ENCODE measurements at places on chromosomes 13 and 19.

GRCh38 chr13:79485014-79485811, 4.3 kb downstream of the NDFIP2 start:
- no peak for DNase-seq

DNA sequence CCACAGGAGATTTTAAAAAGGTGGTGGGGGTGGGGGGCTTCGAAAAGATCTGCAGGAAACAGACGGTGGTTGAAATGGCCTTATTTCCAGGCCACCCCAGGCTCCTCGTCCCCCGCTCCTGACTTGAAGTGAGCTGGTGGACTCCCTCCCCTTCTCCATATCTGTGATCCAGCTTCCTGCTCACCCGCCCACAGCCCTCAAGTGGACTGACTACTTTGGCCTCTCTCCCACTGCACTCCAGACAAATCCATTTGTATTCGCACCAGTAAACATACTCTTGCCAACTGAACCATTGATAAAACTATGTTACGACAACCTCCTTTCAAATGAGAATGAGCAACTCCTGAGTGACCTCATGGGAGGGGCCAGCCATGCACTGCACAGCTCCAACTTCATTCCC, 259.5 kb downstream of the COL4A1 start:
- peak; percentile 87 for DNase-seq

DNA sequence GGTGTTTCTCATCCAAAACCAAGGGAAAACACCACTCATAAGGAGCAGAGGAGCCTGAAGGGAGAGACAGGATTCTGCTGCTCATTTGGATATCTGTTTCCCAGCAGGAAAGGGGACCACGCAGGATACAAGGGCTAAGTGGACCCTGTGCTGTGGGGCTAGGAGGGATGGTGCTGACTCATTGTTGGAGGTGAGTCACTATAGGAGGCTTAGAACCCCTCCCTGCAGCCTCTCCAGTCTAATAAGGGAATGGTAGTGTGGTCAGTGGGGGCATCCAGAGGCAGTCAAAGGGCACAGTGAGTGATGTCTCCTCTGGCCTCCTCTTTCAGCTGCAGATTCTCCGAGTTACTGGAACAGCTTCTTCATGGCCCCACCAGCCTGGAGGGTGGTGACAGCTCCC, 442.3 kb downstream of the TUBA3C start:
- DNase-seq, result no peak

DNA sequence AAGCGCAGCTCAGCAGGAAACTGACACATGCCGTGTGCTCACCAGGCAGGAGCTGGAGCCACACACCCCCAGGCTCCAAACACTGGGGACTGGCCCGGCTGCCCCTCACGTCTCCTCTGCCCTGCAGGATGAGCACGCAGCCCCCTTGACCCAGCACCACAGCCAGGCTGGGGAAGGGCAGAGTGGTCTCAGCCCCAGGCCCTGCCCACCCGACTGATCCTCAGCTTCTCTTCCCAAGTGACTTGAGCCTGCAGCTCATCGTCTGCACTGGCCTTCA, 20.3 kb downstream of the GRTP1 start:
- DNase-seq, result no peak

DNA sequence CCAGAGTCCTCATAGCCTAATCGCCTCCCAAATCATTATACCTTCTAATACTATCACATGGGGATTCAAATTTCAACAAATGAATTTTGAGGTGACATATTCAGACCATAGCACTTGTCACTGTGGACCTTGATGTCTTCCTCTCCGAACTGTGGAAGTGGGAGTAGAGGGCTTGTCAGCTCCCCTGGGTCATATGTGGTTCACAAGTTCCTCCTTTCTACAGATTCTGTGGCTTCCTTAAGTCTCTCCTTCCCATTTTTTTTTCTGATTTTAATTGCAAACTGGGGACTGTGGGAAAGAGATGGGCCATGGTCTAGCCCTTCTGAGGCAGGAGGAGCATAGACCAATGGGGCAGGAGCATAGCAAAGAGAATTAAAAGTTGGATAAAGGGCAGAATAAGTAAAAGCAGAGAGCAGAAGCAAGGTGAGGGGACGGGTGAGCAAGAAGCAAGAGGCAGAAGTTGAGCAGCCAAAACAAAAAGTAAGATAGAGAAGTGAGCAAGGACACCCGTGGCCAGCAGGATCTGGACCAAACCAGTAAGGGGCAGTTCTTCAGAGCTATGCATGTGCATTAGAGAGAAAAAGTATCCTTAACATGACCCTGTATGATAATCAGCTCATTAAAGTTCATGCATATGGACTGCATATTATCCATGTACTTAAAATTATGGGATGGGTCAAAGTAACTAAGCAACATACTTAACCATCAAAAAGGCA, 2.6 kb upstream of the SIGLEC7 start:
- no peak for DNase-seq

DNA sequence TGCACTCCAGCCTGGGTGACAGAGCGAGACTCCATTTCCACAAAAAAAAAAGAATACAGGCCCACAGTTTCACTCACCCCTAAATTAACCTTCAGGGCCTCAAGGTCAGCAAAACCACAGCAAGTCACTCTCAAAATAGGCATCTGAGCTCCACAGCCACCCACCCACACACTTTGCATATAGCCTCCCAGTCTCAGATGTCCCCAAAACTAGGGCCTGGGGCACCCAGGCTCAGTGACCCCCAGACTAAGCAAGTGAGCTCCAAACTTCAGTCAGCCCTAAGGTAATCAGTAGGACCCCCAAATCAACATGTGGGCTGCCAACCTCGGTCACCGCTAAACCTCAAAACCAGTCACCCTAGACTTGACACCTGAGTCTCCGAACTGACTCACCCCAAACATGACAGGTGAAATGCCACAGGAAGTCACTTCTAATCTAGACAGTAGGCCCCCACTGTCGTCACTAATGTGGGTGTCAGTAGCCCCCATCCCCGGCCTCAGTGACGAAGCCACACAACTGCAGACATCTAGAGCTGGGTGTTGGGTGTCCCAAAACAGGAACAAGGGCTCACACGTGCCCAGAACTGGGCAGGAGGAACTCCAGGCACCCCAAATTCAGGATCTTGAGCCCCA, 13.9 kb downstream of the RABAC1 start:
- no peak for DNase-seq

DNA sequence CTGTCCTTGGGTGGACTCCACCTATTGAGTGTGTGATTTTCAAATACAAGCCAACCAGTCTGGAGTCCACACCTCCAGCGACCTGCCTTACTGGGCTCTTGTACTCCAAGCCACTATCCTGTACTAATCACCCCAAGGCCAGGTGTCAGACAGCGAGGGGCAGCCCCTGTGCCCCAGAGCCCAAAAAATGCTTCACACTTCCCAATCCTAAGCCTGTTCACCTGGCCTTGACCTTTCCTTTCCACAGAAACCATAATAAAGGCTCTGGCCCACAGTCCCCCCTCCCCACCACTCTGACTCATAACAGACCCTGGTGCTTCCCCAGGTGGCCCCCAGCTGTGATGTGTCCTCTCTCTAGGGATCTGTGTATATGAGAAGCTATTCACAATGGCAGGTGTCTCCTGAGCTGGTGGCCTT, 3.9 kb downstream of the CD209 start:
- no peak for DNase-seq

DNA sequence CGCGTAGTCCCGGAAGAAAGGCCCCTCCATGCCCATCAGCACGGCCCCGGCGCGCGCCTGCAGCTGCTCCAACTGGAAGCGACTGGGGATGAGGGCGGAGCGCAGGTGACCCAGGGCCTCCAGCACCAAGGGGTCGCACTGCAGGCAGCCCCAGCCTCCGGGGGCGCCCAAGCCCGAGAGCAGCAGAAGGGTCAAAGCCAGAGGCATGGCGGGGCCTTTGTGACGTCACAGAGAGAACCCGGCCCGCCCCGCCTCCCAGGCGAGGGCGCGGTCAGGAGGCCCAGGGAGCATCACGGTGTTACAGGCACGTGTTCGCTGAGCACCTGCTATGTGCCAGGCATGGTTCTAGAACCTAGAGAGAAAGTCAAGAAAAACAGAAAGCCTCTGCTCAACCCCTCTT, at the start of gene IZUMO2:
IZUMO2 (minus strand) TSS at position 294 of the 400 bp plus-strand sequence; CDS start at position 207, 87 bp downstream.
- DNase-seq, result no peak

- DNase-seq, result no peak
Observed at GRCh38 chr19:12670159-12670928, 3.7 kb downstream of the WDR83 start.

GRCh38 chr13:105625691-105626090, 909.8 kb downstream of the EFNB2 start:
- no peak for DNase-seq

DNA sequence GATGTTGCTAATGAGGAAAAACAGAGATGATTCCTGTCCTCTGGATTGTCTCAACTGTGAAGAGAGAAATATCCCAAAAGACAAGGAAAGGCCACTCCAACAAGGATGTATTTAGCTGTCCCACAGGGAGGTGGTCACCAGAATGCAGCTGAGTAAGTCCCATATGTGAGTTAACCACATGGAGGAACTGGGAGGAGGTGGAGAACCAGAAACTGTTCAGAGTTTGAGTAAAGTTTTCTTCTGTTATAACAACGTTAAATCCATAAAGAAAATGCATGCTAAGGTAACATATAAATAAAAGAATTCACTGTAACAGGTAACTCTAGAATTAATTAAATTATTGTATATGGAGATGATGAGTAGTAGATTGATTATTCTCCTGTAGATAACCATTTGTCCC, 5.3 kb downstream of the ZNF763 start:
- no peak for DNase-seq

DNA sequence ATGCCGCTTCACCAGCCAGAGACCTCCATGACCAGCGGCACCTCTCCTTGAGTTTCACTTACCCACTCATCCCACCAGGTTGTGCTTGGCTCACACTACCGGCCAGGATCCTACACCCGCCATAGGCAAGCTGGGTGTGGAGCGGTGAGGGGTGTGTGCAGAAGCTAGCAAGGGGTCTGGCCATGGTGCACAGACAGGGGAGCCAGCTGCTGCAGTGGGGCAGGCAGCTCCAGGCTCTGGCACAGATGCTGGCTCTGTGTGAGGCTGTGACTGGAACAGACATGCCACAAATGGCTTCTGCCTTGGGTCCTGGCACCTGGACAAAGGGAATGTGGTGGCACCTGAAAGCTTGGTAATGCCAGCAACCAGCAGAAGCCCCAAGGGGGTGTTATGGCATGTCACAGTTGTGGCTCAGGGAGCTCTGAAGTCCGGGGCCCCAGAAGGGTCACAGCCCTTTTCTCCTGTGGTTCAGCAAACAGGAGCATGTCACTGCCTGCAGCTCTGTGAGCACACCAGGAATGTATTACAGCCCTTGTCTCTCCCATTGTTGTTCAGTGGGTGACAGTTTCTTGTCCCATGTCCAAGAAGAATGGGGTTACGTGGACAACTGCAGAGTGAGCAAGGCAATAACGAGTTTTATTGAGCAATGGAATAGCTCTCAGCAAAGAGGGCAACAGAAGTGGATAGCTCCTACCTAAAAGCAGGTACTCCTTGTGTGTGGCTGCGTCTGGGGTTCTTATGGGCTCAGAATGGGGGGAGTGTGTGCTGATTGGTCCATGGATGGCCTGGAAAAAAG, 2791.0 kb upstream of the PCDH20 start:
- DNase-seq, result no peak

- no peak for DNase-seq
Observed at GRCh38 chr13:85544756-85545155, 254.5 kb downstream of the SLITRK6 start.

- DNase-seq, result peak; percentile 62
Observed at GRCh38 chr19:10936661-10937084, 8.1 kb downstream of the TIMM29 start.

GRCh38 chr13:93963266-93964145, 516.0 kb downstream of the DCT start:
- DNase-seq, result no peak

DNA sequence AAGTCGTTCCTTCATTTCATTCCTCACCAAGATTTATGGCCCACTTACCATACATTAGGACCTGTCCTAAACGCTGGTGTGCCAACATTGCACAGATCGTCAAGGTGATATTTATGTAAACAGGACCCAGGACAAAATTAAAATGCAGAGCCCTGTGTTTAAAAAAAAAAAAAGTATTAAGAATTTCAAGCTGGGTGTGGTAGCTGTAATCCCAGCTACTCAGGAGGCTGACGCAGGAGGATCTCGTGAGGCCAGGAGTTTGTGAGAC, 6.5 kb upstream of the ZNF444 start:
- no peak for DNase-seq

- DNase-seq, result no peak
Observed at GRCh38 chr13:37806666-37807065, 62.9 kb downstream of the TRPC4 start.

GRCh38 chr13:75458696-75459422, 23.1 kb downstream of the TBC1D4 start:
- DNase-seq, result no peak

DNA sequence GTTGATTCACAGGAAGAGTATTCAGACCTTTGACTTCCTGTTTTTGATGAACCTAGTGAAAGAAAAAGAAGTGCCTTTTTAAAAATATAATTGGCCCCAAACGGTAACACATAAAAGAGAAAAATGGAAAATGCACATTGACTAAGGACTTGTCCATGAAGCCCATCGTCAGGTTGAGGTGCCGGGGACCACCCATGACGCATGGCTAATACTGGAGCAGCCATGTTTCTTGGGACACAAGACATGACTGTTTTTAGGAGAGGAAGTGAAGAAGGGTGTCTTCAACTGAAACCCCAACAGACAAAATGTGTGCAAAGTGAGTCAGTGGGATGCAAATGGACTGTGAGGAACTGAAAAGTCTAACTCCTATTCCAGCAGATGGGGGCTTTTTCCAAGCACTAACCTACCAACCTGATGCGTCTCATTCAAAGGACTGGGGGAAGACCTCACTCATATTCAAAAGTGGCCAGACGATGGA, 459.4 kb downstream of the FOXO1 start:
- DNase-seq, result no peak

DNA sequence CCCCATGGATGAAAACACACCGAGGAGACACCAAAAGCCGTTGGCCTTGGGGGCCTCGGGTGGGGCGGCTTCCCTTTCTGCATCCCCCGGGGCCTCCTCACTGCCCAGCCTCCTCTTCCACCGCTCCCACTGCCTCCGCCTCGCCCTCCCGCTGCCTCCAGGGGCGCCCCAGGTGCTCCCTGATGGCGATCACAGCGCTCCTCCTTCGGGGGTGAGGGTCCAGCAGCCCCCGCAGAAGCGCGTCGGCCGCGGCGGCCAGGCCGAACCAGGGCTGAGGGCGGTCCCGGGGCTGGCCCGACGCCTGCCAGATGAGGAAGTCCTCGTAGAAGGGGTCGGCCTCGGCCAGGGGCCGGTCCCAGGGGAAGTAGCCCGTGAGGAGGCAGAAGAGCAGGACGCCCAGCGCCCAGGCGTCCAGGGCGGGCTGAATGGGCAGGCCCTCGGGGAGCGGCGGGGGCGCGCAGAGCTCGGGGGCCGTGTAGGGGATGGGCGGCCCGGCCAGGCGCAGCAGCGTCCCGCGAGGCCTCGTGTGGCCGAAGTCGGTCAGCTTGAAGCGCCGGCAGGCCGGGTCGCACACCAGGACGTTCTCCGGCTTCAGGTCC, 7.2 kb downstream of the SBK2 start:
- DNase-seq, result no peak

GRCh38 chr19:1952635-1953034, 11.7 kb downstream of the CSNK1G2 start:
- no peak for DNase-seq

DNA sequence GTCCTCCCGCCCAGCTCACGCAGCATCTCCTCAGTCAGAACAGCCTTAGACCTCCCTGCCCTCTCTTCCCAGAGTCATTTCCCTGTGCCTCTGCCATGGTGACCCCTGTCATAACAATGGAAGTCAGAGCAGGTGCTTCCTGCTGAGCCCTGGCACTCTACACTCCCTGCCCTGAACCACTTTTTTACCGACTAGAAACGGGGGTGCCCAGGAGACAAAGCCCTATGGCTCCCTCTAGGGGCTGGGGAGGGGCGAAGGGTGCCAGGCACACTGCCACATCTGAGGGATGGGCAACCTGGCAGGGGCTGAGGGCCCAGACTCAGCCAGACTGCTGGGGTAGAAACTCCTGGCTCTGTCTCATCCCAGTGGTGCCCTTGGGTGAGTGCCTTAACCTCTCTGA, 16.4 kb downstream of the ZNF574 start:
- DNase-seq, result no peak

Data from NCI-H510A (cell line).